ENCODE measurements at places on chromosomes 1 and 21.

DNA sequence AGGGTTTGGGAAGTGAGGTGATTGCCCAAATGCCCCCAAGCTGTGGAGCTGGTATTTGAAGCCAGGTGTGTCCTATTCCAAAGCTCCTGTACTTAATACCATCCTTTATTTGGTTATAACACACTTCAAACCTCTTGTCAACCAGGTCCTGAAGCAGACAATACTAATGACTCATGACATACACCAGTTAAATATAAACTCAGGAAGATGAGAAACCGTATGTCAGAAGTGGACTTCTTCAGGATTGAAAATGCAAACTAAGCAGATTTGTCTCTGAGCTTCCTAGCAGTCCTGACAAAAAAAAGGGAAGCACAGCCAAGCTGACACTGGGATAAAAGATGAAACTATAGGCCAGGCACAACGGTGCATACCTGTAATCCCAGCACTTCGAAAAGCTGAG lies 70.6 kb downstream of the ALPL start:
- no peak for DNase-seq

GRCh38 chr1:66648901-66649595 lies 103.2 kb upstream of the DYNLT5 start:
- no peak for DNase-seq

DNA sequence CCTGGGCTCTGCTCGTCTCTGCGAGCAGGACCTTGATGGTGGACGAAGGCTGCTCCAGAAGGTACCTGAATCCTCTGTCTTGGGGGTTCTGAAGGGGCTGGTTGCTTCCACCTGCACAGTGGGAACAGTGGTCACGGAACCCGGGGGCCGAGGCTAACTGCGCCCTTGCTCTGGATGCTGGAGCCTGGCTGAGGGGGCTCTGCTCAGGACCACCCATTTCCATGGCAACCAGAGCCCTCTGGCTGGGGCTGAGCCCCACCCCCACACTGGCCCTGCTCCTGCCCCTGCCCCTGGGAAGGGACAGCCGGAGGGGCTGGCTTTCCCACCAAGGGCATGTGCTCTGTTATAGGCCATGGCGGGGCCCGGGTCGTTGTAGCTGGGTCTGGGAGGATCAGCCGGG lies 462.3 kb downstream of the PTPRU start:
- no peak for DNase-seq

DNA sequence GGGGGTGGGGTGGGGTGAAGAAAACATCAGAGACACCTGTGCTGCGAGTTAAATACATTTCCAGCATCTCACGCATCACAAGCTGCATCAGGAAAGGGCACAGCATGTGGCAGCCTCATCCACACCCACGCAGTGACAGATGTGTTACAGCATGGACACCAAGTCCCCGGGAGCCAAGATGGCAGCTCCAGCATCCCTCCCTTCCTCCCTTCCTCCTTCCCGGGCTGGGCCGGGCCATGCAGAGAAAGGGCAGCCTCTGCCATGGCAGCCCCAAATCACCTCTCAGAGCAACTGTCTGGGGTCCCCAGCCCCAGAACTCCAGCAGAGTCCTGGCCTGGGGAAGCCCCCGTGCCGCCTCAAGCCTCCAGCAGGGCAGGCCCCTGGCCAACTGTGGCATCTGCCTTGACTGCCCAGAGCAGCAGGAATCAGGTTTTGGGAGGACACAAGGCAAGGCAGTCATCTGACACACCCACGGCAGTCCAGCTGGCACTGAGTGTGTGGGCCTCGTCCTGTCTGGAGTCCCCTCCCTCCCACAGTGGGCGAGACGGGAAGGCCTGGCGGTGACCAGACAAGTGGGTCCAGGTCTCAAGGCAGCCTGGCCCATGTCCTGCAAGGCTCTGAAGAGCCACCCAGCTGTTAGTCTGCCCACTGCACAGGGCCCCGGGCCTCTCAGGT lies 6.2 kb downstream of the SMIM1 start:
- no peak for DNase-seq

GRCh38 chr1:70941563-70941962 lies 106.1 kb downstream of the PTGER3 start:
- DNase-seq: no peak

DNA sequence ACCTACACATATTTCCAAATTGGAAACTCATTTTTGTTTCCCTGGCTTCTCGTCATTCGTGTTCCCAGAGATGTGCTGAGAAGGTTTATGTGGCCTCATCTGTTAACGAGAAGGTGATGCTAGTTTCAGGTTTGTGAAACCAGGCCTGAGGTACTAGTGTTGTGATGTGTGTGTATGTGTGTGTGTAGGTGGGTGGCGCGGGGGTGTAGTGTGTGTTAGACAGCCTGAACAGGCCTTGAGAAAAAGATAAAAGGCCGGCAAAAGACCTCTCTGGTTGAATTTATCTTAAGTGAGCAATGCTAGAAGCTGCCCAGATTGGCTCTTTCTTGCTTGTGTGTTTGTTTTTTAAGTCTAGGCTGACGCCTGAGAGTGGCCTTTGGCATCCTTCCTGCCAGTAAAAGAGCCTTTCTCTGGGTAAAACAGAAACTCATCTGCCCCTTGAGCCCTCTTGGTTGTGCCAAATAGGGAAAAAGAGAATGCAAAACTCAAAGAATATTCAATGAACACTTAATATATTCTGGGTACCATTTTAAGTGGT lies 65.8 kb upstream of the HSD17B7 start:
- DNase-seq: no peak

GRCh38 chr21:34818662-34819158 lies 149.9 kb downstream of the CLIC6 start:
- no peak for DNase-seq

DNA sequence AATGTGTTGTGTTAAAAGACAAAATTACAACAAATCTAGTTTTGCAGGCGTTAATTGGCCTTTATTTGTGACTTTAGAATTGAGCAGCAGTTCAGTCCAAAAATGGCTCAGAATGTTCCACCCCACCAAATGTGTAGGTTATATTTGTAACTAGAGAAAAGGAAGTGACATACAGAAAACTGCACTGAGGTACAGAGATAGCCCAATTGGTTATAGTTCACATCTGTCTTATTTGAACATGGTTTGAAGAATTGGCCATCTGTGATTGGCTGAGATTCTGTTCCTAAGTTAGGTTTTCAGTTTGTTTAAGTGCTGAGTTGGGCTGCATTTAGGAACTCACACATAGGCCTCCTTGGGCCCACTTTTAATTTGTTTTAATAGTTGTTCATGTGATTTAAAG lies 12.0 kb upstream of the FMO2 start:
- DNase-seq: no peak

DNA sequence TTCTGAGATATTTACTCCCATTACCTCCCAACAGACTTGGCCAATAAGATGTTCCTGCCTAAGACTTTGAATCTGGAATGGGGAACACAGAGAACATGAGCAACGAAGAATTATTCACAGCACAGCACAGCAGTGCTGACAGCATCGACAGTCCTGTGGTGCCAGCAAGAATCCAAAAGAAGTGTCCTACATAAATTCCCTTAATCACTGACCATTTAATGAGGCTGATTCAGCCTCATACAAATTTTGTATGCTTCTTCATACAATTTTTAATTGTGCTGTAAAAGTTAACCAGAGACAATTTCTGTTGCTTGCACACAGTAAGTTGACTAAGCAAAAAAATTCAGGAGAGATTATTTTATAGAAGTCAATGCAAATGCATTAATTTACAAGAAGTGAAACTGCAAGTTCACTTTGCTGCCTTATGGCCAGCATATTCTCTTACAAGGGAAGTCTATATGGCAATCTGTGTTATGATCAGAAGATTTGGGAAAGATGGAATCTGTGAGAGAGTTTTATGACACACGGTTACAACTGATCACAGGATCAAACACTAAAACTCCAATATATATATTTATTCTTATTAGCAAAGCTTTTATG lies 855.9 kb downstream of the LTN1 start:
- DNase-seq: no peak

- DNase-seq: no peak
These were observed 153.9 kb downstream of the CASZ1 start for GRCh38 chr1:10642403-10643080.

GRCh38 chr21:29578306-29578705 lies 279.6 kb downstream of the BACH1 start:
- no peak for DNase-seq

DNA sequence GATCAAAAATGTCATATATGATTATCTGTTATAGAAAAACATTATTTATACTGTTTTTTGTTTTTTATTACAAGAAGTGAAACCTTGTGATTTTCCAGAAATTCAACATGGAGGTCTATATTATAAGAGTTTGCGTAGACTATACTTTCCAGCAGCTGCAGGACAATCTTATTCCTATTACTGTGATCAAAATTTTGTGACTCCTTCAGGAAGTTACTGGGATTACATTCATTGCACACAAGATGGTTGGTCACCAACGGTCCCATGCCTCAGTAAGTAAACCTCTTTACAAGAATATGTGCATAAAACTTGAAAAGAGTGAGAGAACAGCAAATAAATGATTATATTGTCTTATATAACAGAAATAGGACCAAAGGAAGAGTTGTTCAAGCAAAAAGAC lies 14.5 kb downstream of the CFHR4 start:
- no peak for DNase-seq

- no peak for DNase-seq
These were observed 47.0 kb downstream of the CYP2J2 start for GRCh38 chr1:59879574-59879973.

DNA sequence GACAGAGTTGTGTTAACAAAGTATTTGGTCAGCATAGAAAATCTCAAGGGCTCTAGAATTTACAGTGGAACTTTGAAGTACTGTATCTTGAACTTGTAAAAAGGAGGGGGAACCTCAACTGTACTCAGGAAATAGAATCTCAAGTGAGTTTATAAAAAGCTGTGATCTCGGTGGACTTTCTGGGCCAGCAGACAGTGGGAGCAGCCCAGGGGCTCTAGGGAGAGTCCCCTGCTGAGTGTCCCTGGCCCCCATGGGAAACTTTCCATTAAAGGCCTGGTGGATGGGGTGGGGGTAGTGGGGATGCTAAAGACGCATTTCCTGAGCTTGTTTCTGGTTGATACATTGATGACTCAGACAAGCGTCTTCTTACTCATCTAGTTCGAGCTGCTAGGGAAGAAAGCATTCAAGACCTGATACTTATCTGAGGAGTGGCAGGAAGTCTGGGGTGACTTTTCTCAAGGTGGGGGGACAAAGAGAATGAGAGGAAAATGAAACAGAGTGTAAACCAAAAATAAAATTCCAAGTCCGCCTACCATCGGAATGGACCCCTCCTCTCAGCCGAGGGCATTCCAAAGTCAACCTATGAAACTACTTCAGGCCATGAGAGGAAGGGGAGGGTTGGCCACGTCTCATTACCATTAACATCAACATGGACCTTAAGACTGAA lies 65.5 kb downstream of the NID1 start:
- peak; percentile 65 for DNase-seq

DNA sequence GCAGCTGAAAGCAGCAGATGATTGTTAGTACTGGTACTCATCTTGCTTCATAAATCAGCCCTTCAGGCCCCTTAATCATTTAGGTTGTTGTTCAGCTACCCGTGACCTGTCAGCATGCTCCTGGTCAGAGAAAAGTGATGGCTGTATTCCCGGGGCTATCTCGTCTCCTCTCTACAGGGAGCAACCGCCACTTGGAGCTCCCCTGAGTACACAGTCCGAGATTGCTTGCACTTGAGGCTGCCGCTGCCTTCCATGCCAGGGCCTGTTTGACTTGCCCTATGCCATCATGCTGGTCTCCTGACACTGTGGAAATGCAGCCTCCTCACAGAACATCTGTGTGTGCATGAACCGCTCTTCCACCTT lies 97.5 kb downstream of the SPATA46 start:
- no peak for DNase-seq

GRCh38 chr1:230563591-230563990 lies 78.7 kb upstream of the COG2 start:
- DNase-seq: no peak

DNA sequence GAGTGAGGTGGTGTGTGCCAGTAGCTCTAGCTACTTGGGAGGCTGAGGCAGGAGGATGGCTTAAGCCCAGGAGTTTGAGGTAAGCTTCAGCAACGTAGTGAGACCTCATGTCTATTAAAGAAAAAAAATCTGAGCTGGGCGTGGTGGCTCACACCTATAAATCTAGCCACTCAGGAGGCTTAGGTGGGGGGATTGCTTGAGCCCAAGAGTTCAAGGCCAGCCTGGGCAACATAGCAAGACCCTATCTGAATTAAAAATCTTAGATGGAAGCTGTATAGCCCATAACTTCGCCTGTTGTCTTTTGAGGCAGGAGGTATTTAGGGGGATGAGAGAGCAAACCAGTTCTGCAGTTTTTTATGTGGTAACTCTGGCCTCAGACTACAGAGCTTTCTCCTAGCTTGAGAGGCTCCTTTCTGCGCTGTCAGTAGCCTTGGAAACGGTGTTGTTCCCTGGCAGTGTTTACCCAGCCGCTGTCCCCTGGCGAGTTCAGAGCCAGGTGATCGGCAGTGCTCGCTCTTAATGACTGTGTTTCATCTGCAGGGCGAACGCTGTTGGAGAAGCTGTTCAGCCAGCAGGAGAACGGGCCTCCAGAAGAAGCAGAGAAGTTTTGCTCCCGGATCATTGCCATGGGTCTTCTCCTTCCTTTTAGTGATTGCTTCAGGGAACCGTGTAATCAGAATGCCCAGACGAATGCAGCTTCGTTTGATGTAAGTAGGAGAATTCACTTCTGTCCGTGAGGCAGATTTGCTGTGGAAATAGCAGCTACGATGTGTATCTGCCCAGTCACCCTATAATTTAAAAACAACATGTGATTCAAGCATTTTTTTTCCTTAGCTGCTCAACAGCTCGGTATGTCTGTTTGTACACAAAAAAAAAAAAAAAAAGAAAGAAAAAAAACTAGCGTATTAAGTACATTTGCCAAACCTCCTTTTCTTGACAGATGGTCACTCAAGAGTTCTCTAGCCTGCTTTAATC lies 31.2 kb downstream of the FMN2 start:
- no peak for DNase-seq

DNA sequence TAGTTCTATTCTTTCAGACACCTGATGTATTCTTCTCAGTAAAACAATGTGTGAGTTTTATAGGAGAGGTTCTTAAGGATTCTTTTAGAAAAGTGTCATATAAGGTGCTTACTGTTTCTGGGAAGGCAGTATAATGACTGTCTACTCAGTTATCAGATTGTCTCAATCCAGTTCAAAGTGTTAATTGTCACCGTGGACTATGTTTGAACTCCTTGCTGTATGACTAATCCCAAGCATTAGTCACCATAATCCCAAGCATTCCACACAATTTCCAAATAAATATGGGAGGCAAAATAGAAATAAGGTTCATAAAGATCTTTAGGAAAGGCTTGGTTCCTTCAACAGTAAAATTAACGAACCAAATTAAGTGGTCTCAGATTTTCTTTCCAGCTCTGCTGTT lies 342.1 kb upstream of the NR5A2 start:
- no peak for DNase-seq
